ENCODE measurements at places on chromosomes 2 and 18. TPM values are rescaled to one million over a fixed set of nuclear protein-coding genes. Genes with fewer than 3 reads are reported as not detected.

Gene FHL2
- 356 TPM for total RNA-seq

Gene DUSP19
- total RNA-seq = 5.5 TPM

Gene TUBB8B
- total RNA-seq = not detected

Gene TMEM178A
- total RNA-seq = 2.9 TPM

Gene TMSB10
- 1,769 TPM for total RNA-seq

Gene HOXD13
- not detected for total RNA-seq

Gene PLB1
- total RNA-seq = 3.0 TPM

Gene CNPPD1
- total RNA-seq = 42.3 TPM

Gene ITGA6
- 31.2 TPM for total RNA-seq

DNA sequence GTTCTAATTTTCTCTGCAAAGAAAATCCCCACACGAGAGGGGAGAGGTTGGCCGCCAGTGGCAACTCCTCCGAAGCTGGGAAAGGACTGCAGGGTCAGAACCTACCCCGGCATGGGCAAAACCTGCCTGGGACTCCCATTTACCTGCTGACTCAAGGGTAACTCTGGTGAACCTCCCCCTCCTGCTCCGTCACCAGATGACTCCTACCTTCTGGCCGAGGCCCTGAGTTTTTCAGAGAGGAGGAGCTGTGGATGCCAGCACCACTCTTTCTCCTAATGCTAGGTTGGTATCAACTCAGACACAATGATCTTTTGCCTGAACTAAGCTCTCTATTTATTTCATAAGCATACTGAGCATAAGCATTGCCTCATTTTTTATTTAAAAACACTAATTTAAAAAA, 96.6 kb downstream of the ALPK2 start:
- no peaks in the 10 kb centered on the region for H3K36me3 ChIP-seq
- H3K27ac ChIP-seq = peak overlapping the region; percentile 14
- H3K4me1 ChIP-seq = no peaks in the 10 kb centered on the region
- DNase-seq = no peak

DNA sequence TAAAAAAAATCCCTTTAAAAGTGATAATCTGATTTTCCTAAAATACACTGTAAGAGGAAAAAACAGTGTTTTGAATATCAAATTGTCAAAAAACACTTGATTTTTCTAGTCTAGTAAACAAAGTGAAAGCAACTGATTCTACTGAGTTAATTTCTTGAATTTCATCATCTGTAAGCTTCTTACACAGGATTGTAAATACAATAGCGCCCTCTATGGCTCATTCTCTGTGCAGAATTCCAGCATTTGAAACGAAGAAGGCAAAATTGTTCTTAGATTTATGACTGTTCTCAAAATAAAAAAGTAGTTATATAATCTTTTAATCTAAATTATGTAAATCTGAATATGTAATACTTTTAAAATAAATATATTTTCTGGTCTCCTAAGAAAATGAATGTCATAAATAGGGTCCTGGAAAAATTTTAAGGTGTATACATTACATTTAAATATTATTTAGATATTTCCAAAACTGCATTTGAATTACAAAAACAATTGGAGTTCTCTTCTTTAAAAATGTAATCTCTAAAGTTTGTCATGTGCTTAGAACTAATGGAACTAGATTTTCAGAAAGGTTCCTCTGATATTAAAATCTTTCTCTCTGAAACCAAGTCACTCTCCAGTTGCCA, 176.9 kb upstream of the MC4R start:
- H3K4me3 ChIP-seq = no peak overlapping the region
- DNase-seq = no peak
- no peaks in the 10 kb centered on the region for H3K27me3 ChIP-seq
- no peaks in the 10 kb centered on the region for H3K36me3 ChIP-seq
- no peak overlapping the region for H3K27ac ChIP-seq

GRCh38 chr2:138777996-138778395, 2.2 kb downstream of the NXPH2 start:
- no peaks in the 10 kb centered on the region for H3K36me3 ChIP-seq
- H3K27ac ChIP-seq = no peak overlapping the region
- no peak overlapping the region for H3K4me3 ChIP-seq
- no peaks in the 10 kb centered on the region for H3K27me3 ChIP-seq

DNA sequence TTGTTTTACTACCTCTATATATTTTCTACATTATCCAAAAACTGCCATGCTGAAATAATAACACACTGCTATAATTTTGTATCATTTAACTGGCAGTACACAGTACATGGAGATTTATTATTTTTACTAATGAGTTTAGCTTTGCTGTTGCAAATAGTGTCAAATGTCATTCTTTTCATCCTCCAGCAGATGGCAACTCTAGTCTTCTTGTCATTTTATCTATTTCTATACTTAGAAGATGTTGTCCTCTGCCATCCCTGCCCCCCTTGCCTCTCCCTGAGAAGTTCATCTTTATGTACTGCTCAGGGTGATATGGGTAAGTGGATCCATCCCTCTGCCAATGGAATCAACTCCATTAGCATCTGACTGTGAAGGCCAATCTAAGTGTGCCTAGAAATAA, 21.7 kb upstream of the LRRTM1 start:
- H3K27me3 ChIP-seq = peaks cover 4% of the 10 kb centered on the region
- H3K36me3 ChIP-seq = no peaks in the 10 kb centered on the region
- H3K4me1 ChIP-seq = no peaks in the 10 kb centered on the region
- no peak for DNase-seq

GRCh38 chr2:229780856-229781773, 66.8 kb upstream of the DNER start:
- H3K27ac ChIP-seq = no peak overlapping the region
- H3K27me3 ChIP-seq = no peaks in the 10 kb centered on the region
- no peak overlapping the region for H3K4me3 ChIP-seq
- H3K36me3 ChIP-seq = peaks cover 58% of the 10 kb centered on the region

DNA sequence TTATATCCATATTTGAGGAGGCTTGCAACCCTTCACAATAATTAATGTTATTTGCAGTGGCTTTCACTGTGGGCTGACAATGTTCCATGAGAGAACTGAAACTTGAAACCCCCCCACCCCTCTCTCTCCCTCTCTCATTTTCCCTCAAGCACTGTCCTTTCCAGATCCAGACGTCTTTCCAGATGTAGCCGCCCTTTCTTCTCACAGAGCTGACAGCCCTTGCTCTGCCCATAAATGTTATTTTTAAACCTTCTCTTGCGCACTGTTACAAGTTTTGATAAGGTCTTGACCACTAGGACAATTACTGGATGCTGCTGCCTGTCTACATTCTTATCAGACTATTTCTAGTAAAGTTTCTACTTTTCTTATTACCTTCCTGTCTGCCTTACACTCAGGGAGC, 91.4 kb upstream of the LINC00305 start:
- no peaks in the 10 kb centered on the region for H3K4me1 ChIP-seq
- H3K27me3 ChIP-seq = no peaks in the 10 kb centered on the region
- DNase-seq = no peak
- no peak overlapping the region for H3K27ac ChIP-seq
- no peak overlapping the region for H3K4me3 ChIP-seq
- H3K36me3 ChIP-seq = no peaks in the 10 kb centered on the region

GRCh38 chr2:215983581-215984351, 29.6 kb downstream of the MREG start:
- H3K4me3 ChIP-seq = no peak overlapping the region
- no peak for DNase-seq
- H3K27me3 ChIP-seq = no peaks in the 10 kb centered on the region
- H3K27ac ChIP-seq = no peak overlapping the region

GRCh38 chr2:437756-438393, 150.0 kb upstream of the ALKAL2 start:
- no peak overlapping the region for H3K27ac ChIP-seq
- H3K27me3 ChIP-seq = no peaks in the 10 kb centered on the region
- no peak overlapping the region for H3K4me3 ChIP-seq
- no peak for DNase-seq
- no peaks in the 10 kb centered on the region for H3K36me3 ChIP-seq

DNA sequence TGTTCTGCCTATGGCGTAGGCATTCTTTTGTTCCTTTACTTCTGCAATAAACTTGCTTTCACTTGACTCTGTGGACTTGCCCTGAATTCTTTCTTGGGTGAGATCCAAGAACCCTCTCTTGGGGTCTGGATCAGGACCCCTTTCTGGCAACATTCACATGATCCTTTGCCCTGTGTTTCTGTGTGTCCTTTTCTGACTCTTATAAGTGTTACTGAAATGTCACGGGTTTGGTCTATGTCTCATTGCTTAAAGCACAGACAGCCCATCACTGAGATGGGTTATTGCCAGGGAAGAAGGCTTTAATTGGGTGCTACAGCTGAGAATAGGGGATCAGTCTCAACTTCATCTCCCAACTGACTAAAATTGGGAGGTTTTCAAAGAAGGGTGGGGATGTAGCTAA, 110.9 kb upstream of the XPO1 start:
- no peak overlapping the region for H3K4me3 ChIP-seq
- H3K36me3 ChIP-seq = no peaks in the 10 kb centered on the region
- no peak overlapping the region for H3K27ac ChIP-seq
- no peaks in the 10 kb centered on the region for H3K27me3 ChIP-seq
- DNase-seq = no peak

DNA sequence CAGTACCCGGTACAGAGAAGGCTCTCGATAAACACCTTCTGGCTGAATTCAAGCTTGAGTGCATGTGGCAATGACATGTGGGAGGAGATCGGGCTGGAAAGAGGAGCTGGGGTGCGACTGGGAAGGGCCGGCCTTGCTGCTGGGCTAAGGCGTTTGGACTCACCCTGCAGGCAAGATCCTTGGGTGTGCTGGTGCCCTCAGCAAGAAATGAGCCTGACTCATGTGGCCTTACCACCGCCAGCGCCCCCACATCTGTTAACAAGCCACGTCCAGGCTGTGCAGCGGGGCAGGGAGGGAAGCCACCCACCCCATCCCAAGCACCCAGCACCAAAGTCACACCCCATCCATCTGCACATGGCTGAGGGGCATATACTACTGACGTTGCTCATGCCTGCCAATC, 1.3 kb downstream of the HS1BP3 start:
- H3K27me3 ChIP-seq = no peaks in the 10 kb centered on the region
- H3K4me3 ChIP-seq = peak overlapping the region; percentile 84
- peak overlapping the region; percentile 93 for H3K27ac ChIP-seq
- H3K36me3 ChIP-seq = peaks cover 12% of the 10 kb centered on the region
- DNase-seq = no peak
- H3K4me1 ChIP-seq = peaks cover 40% of the 10 kb centered on the region

DNA sequence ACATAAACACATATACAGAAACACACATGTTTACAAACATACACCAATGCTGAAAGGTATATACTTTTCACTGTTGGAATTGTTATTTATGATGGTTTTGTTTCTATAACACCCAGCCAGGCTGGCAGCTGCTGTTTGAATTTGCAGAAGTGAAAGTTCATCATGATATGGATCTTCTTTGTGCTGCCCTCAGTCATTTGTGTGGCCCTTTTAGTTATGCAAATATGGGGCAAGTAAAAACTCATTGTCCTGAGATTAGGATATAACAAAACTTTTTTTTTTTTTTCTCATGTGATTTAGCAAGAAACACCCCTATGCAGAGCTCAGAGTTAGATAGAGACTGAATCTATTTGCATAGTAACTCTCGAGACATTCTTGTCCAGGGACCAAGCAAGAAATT, 714.1 kb downstream of the KCNJ3 start:
- H3K27ac ChIP-seq = no peak overlapping the region
- H3K4me1 ChIP-seq = no peaks in the 10 kb centered on the region
- no peak overlapping the region for H3K4me3 ChIP-seq
- H3K36me3 ChIP-seq = no peaks in the 10 kb centered on the region
- no peaks in the 10 kb centered on the region for H3K27me3 ChIP-seq

DNA sequence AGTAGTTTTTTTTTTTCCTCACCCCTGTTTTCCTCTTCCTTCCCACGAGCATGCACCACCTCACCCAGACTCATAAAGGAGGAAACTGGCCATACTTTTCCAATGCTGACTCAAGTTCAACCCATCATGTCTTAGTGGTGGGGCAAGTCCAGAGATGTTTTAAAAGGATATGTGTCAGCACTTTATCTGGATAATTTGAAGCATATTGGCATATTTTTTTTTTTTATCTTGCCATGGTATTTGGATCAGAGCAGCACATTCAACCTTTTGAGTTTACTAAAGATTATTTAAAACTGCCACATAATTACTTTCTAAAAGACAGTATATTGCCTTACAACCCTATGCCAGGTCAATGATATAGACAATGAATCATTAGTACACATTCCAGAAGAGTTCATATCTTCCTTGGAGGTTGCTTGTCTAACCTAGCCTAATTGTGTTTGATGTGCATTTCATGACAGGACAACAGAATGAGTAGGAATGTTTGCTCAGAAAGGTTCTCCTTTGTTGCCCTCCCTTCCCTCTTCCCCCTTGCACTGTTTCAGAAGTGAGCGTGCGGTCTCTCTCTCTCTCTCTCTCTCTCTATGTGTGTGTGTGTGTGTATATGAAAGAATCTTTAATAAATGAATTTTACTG, 950.7 kb upstream of the FAM98A start:
- H3K4me3 ChIP-seq = no peak overlapping the region
- no peak for DNase-seq
- H3K36me3 ChIP-seq = no peaks in the 10 kb centered on the region
- no peaks in the 10 kb centered on the region for H3K4me1 ChIP-seq
- H3K27me3 ChIP-seq = no peaks in the 10 kb centered on the region
- no peak overlapping the region for H3K27ac ChIP-seq

DNA sequence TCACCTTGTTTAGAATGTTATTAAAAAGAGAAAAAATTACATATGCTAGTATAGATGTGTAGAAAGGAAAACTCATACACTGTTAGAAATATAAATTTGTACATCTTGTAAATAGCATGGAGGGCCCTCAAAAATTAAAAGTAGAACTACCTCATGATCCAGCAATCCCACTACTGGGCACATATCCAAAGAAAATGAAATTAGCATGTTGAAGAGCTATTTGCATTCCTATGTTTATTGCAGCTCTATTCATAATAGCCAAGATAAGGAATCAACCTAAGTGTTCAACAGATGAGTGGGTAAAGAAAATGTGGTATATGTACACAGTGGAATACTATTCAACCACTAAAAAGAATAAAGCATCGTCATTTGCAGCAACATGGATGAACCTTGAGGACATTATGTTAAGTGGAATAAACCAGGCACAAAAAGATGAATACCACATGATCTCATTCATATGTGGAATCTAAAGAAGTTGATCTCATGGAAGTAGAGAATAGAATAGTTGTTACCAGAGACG, 251.5 kb upstream of the THUMPD2 start:
- DNase-seq = no peak
- H3K36me3 ChIP-seq = no peaks in the 10 kb centered on the region
- no peaks in the 10 kb centered on the region for H3K27me3 ChIP-seq
- H3K4me1 ChIP-seq = no peaks in the 10 kb centered on the region
- no peak overlapping the region for H3K27ac ChIP-seq

- no peak overlapping the region for H3K4me3 ChIP-seq
- H3K36me3 ChIP-seq = peaks cover 41% of the 10 kb centered on the region
- H3K27ac ChIP-seq = no peak overlapping the region
- no peaks in the 10 kb centered on the region for H3K27me3 ChIP-seq
- no peak for DNase-seq
Measured at GRCh38 chr18:75285876-75286275, 75.3 kb downstream of the TSHZ1 start.
